ENCODE measurements at places on chromosomes 16 and 17.

- DNase-seq, result no peak
These were observed 13.2 kb upstream of the NUP93 start for GRCh38 chr16:56716761-56717160.

- DNase-seq, result no peak
These were observed 48.1 kb upstream of the SIAH1 start for GRCh38 chr16:48433116-48433849.

GRCh38 chr16:1459967-1460366 is 14.9 kb downstream of the CLCN7 start:
- no peak for DNase-seq

GRCh38 chr17:9647014-9647413 is 1.7 kb downstream of the USP43 start:
- peak; percentile 92 for DNase-seq

GRCh38 chr16:1393613-1394176 is 20.8 kb downstream of the UNKL start:
- no peak for DNase-seq

DNA sequence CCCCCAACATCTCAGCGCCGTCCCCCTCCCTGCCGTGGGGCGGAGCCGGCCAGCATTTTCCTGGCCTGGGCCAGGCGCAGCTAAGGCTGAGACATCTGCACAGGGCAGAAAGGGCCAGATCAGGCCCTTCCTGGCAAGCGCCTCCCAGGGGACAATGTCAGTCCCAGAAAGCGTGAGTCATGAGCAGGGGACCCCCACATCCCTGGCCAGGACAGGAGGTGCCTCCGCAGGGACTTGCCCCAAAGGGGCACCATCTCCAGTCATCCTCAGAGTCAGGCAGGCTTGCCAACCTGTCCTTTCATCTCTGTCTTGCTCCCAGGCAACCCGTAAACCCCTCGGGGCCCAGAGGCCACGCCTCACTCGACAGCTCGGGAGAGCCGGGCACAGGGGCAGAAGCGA is 43.2 kb downstream of the SOCS1 start:
- no peak for DNase-seq

DNA sequence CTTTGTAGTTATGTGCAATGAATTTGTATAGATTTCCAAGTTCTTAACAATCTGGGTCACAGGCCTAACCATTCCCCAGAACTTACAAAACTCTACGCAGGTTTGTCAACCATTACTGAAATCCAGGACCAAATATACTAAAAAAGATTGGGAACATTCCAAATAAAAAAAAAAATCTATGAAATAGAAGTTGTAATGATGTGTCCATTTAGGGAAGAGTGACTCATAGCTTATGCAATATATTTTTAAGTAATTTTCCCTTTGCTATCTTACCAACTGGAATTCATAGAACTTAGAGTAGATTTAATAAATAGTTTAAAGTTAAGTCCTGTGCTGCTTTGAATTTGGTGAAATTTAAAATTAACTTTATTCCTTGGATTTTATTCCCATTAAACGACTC is 393.2 kb downstream of the PMP22 start:
- DNase-seq, result no peak

DNA sequence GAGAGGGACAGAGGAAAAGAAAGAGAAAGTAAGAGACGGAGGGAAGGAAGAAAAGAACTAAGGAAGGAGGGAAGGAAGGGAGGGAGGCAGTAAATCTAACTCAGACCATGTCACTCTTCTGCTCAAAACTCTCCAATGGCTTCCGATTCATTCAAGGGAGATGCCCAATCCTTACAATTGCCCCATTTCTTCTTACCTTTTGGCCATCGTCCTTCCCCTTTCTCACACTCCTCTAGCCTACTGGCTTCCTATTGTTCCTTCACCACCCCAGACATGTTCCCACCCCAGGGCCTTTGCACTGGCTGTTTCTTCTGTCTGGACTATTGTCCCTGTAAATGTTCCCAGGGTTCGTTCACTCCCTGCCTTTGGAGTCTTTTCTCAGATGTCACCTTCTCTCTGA is 72.3 kb downstream of the TOX3 start:
- no peak for DNase-seq

DNA sequence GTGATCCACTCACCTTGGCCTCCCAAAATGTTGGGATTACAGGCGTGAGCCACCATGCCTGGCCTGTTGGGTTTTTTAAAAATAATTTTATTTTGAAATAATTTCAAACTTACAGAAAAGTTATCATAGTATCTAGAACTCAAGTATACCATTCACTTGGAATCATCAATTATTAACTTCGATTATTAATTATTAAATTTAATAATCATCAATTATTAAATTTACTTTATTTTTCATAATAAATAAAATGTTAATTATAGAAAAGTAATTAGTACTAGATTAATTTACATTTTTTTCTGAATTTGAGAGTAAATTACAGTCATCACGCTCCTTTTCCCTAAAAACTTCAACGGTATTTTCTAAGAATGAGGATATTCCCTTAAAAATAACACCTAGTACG is 13.7 kb upstream of the SKAP1 start:
- no peak for DNase-seq

- DNase-seq, result no peak
These were observed 313.7 kb downstream of the MAF start for GRCh38 chr16:79286646-79287423.

DNA sequence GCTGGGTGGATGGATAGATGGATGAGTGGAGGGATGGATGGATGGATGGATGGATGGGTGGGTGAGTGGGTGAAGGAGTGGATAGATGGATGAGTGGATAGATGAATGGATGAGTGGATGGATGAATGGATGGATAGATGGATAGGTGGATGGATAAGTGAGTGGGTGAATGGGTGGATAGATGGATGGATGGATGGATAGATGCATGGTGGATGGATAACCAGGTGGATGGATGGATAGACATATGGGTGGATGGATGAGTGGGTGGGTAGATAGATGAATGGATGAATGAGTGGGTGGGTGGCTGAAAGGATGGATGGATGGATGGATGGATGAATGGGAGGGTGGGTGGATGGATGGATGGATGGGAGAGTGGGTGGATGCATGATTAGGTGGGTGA is 51.0 kb upstream of the ZC3H18 start:
- no peak for DNase-seq

DNA sequence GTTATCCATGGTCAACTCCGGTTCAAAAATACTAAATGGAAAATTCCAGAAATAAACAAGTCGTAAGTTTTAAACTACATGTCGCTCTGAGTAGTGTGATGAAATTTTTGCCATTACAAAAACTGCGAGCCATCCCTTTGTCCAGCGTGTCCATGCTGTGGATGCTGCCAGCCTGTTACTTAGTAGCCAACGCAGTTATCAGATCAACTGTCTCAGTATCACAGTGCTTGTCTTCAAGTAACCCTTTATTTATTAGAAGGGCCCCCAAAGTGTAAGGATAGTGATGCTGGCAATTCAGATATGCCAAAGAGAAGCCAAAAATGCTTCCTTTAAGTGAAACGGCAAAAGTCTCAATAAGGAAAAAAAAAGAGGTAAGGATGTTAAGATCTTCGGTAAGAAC is 23.9 kb downstream of the SNN start:
- no peak for DNase-seq

GRCh38 chr16:29820271-29820701 is at the start of gene MVP:
Gene MVP, plus strand, starts transcription at chr16:29820462. Its CDS starts 10,088 bp downstream, at chr16:29830550.
- DNase-seq, result no peak

DNA sequence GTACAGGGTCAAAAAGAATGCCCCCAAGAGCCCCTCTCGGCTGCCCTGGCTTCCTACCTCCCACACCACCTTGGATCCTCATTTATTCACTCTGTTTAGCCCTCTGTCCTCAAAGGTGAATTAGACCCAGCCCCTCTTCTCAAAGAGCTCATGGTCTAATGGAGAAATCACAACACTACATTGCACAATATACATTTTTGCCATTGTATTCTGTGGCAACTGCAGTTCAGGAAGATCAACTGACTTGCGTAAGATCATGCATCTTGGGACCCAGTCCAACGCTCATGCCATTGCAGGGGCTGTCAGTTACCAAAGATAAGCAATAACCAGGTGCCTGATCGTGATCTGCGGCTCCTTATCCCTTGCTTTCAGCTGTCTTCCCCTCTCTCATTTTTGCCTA is 1.4 kb downstream of the KRT38 start:
- no peak for DNase-seq

DNA sequence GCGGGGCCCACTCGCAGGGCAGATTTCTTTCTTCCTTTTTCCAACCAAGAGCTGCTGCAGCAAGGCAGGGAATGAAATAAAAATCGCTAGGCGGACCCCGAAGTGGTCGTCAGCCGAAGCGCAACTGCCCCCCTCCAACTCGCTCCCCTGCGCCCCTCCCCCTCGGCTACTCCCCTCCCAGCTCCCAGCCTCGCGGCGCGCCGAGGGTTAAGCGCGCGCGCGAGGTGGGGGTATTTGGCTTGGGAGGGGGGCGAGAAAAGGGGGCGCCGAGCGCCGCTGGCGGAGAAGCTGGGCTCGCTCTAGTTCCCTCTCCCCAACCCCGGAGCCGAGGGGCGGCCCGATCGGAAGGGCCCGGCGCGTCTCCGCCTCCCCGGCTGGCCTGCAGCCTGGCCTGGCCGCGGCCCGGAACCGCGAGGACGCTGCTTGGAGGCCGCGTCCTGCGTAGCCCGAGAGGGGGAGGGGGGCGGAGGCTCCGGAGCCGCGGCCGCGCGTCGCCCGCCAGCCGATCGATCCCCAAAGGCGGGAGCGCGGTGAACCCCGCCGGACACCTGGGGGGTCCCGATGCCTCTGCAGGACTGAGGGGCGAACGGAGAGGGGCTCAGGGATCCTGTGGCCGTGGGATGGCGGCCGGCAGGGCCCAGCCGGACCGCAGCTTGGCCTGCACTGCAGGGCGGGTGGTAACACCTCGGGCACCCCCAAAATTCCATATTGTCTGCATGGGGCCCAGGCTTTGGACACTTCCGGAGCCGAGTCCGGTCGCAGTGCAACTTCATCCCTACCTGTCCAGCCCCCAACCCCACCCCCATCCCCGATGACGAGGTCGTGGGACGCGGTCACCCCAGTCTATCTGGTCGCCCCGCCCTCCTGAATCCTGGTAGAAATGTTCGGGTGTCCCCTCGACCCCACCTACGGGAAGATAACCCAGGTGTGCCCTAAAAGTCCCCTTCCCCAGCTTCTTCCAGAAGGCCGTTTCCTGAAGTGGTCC is 4.9 kb upstream of the CBX4 start:
- DNase-seq, result no peak

GRCh38 chr17:53996890-53997289 is 174.2 kb downstream of the KIF2B start:
- no peak for DNase-seq

DNA sequence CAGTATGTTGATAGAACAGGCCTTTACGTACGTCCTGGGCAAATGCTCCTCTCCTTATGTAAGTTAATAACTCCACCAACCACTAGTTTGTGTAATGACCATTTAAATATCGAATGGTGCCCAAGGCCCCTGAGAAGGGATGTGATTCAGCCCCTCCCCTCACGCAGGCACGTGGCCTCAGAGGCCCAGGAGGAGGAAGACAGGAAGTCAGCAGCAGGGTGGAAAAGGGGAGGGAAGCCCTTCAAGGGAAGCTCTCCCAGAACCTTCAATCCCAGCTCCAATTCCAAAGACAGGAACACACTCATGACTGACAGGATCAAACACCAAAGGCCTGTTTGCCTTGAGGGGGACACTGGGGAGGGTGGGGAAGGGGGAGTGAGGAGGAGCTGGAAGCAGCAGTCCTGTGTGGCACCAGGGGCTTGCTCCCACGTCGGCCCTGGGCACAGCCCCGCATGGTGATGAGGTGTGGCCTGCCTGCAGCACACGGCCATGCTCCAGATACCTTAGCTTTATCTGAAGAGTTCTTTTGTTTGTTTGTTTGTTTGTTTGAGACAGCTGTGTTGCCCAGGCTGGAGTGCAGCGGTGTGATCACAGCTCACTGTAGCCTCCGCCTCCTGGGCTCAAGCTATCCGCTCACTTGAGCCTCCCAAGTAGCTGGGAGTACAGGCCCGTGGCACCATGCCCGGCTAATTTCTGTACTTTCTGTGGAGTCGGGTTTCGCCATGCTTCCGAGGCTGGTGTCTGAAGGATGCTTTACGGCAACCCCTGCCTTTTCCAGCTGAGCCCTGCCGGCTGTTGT is 105.0 kb downstream of the ZNF778 start:
- DNase-seq, result peak; percentile 95

- DNase-seq, result no peak
These were observed 53.7 kb downstream of the ABCC6 start for GRCh38 chr16:16169615-16170014.

DNA sequence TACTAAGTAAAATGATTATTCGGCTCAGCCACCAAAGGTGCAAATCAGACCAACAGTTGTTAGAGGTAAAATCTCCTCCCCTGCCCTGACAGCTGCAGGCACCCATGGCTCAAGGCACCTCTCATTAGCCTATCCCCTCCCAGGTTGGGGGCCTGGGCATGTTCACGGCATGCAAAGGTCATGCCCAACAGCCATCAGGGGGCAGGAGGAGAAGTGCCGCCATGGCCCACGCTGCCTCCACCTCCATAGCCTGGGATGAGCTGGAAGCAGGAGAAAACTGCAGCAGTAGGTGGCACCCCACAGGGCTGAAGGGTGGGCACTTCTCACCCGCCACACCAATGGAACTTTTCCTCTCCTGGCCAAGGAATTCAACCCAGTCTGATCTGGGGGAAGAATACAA is 146.4 kb upstream of the COX10 start:
- no peak for DNase-seq

- peak; percentile 63 for DNase-seq
These were observed 39.2 kb downstream of the ZNF778 start for GRCh38 chr16:89256651-89257254.

GRCh38 chr16:49530427-49530970 is 156.9 kb downstream of the C16orf78 start:
- DNase-seq, result no peak

- DNase-seq, result no peak
These were observed 25.3 kb upstream of the TMEM101 start for GRCh38 chr17:44039829-44040635.

DNA sequence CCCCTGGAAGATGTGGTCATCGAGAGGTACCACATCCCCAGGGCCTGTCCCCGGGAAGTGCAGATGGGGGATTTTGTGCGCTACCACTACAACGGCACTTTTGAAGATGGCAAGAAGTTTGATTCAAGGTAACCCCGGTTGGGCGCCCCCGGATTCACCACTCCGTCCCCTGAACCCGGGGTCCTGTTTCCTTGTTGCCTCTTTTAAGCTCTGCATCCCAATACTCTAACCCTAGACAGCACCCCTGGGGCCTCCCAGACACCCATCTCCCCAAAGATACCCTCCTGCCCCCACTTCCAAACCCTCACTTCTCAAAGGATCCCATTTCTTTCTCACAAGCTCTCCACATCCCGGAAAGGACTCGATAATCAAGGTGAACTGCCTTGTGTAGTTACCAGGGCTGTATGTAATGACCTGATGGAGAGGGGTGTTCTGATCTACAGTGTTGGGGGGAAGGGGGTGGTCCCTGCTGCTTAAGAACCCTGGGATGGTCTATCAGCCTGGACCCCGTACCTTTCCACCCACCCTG is 412 bp downstream of the FKBP10 start:
- DNase-seq, result no peak

GRCh38 chr17:69223809-69224208 is 4.8 kb downstream of the ABCA10 start:
- no peak for DNase-seq

All from mesendoderm (in vitro differentiated cells).